KBM-7 (cell line): ENCODE measurements at places on chromosomes 3 and 15.
A peak's percentile ranks its signal among the peaks of the same experiment; 100 is the strongest.

- DNase-seq = peak; percentile 54
Observed at GRCh38 chr15:55587321-55588069, 650 bp downstream of the PYGO1 start.

DNA sequence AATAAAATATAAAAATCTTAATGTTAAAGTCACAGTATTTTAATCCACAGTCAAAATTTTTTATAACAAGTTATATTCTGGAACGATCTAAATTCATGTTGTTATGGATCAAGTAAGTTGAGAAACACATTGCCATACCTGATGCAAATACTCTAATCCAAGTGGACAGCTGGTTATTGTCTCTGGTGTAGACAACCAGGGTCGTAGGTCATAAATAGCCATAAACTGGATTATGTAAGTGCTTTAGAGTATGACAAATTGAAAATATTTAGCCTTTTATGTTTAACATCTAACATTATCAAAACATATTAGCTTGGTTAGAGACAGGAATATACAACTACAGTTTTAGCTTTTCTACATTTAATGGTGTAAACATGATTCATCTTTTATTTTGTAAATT, 53.0 kb downstream of the PLSCR2 start:
- no peak for DNase-seq

DNA sequence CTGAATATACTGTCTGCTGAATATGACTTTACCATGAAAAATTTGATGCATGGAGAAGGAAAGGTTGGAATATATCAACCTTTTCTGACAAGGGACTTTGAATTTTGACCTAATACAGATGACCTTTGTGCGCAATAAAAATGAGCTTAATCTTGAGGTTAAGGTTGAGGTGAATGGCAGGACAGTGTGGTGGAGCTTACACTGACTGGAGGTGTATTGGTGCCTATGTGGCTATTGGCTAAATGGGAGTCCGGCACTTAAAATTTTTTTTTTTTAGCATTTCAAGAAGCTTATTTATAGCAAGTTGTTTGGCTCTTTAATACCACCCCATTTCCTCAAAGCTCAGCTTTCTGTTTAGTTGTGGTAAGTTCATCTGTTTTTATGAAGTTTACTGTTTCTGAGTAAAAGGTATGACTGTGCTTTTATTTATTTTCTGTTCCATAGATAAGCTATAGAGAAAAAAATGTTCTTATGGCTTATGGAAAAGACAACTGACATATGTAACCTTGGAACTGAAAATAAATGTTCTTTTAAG, 15.2 kb downstream of the CDIN1 start:
- DNase-seq = no peak

DNA sequence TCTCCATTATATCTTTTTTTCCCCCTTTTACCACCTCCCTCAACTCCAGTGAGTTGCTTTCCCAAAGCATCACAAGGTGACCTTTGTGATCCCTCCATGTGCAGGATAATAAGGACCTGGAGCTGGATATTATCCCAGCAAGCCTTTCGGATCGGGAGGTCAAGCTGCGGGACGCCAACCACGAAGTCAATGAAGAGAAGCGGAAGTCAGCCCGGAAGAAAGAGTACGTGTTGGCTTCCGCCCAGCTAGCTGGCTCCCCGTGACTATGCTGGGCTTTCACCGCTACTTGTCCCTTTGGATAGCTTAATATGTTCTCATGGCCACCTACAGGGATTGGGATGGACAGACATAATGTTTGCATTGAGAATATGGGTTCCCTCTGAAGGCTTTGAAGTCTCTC, 273.7 kb upstream of the UMPS start:
- no peak for DNase-seq

DNA sequence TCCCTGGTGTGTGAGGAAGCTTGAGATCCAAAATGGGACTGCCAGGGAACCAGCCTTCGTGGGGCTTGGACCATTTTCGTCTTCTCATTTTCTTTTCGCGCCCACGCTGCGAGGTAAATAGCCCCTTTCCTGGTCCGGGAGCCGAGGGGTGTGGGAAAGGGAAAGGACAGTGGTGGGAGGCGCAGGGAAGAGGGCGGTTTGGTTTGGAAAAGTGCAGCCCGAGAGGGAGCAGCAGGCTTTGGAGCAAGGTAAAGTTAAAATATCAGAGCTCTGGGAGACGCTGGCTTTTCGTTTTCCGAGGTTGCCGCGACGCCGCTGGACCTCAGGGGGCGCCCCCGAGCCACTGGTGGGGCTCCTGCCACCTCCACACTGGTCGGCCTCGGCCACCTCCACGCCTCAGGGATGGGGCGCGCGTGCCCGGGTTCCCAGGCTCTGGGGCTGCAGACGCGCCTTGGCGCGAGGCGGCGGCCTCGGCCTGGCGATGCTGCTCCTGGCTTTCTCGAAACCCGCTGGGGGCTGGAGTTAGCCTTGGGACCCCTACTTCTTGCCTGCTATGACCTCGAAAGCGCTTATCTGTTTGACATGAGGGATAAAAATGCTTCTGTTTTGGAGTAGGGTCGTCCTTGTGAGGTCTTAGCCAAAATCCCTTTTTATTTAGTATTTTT, 3.2 kb downstream of the PTPRG start:
- DNase-seq = no peak

- peak; percentile 21 for DNase-seq
Observed at GRCh38 chr3:38297947-38298711, 16.0 kb downstream of the SLC22A14 start.

- DNase-seq = peak; percentile 32
Observed at GRCh38 chr3:11757441-11757875, 89.2 kb downstream of the TAMM41 start.

DNA sequence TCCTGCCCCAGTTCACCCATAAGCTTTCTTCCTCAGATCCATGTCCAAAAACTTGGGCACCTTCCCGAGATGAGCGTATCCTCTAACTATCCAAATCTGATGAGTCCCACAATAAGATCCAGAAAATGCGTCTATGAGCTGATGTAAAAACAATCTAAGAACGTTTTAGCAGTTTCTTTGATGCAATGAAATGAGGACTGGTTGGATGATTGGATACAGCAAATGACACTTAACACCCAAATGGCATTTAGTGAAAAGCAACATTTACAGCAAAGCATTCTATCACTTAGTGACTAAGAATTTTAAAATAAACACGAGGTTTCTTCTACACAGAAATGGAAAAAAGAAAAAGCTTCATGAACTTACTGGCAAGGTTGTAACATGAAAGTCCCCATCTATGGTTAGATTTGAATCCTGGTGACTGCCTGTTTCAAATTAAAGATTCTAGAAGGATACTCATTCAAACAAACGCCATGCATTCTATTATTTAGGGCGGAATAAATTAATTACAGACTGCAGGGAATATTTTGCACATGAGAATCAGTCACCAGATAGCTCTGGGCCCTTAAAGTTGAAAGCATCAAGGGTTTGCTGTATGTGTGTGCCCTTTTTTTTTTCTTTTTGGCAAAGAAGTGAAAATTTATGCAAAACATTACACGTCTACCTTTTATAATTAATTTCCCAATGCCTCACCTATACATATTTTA, 598.6 kb downstream of the FOXP1 start:
- no peak for DNase-seq

- DNase-seq = no peak
Observed at GRCh38 chr3:102141096-102141927, 292.0 kb downstream of the NFKBIZ start.

GRCh38 chr3:52293491-52294319, 6.1 kb downstream of the GLYCTK start:
- no peak for DNase-seq

DNA sequence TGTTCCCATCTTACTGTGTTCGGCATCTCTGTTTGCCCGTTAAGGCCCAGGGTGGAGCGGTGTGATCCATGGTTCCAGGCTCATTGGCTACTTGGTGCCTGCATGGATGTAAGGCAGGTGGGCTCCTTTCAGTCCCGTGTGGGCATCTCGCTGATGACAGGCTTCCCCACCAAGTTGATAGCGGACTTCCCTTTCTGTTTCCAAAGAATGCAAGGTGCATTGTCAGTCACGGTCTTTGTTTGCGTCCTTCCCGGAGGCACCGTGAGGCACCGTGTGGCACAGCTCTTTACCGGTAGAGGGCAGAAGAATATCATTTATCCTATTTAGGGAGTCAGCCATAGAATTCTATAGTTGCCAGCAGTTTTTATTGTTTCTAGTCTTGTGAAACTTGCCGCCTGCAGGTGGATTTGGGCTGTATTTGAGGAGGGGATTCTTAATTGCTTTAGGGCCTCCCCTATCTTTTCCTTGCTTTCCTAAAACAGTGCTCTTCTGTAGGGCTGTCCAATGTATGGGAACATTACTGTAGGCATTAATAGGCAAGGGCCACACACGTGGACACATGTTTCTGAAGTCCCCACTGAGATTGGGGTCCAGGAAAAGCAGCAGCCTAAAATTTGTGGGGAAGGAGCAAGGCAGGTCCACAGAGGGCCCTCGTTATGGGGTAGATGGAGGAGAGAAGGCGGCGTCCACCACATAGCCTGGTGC, 244.1 kb downstream of the SLCO3A1 start:
- peak; percentile 65 for DNase-seq

DNA sequence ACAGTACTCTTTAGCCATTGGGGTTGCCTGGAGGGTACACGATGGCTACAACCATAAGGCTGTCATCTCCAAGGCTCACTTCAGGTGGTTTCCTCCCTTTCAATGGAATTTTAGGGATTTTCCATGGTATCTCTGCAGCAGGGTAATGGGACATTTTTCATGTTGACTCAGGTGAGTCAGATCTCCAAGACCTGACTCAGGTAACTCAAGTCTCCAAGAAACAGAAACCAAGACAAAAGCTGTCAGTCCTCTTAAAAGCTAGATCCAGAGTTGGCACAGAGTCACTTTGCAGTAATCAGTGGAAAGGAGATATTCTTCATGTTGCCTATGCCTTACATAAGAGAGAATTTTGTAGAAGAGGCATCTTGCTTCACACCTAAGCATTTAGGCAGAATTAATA, 375.8 kb upstream of the ARPP21 start:
- DNase-seq = no peak

GRCh38 chr3:143427631-143428030, 308.1 kb downstream of the CHST2 start:
- no peak for DNase-seq

DNA sequence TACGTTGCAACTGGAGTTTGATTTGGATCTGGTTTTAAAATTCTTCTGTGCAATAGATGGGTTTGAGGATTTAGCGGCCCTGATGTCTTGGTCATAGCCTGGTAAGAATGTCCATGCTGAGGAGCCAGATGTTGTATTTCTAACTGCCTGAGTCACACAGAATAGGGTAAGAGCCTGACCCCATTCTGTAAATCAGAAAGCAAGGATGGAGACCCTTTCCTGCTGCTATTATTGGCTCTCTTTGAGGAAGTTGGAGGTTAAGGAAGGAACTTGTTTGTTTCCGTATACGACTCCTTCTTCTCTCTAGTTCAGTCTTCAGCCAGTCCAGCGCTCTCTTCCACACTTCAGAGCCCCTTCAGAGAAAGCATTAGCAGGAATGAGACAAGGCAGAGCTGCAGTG, 65.1 kb downstream of the HCN4 start:
- no peak for DNase-seq

- DNase-seq = no peak
Observed at GRCh38 chr3:192890347-192891335, 27.0 kb downstream of the MB21D2 start.

- no peak for DNase-seq
Observed at GRCh38 chr3:33659856-33660434, 58.1 kb downstream of the CLASP2 start.
